ENCODE measurements at places on chromosomes 2 and 18.
A peak's percentile ranks its signal among the peaks of the same experiment; 100 is the strongest.

DNA sequence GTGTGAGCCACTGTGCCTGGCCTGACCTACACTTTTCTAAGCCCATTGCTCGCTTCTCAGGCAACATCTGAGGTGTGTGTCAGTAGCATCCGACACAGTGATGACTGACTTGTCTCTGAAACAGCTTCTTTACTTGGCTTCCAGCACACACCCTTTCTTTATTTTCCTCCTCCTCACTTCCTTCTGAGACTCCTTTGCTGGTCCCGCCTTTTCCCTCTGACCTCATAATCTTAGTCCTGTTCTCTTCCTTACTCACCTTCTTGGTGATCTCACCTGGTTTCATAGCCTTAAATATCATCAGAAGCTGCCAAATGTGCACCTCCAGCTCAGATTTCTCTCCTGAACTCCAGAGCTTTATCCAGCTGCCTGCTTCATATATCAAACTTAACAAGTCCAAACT is 66.6 kb upstream of the PELI1 start:
- DNase-seq = no peak

- DNase-seq = no peak
Observed at GRCh38 chr2:241389697-241390096, 33.6 kb downstream of the FARP2 start.

DNA sequence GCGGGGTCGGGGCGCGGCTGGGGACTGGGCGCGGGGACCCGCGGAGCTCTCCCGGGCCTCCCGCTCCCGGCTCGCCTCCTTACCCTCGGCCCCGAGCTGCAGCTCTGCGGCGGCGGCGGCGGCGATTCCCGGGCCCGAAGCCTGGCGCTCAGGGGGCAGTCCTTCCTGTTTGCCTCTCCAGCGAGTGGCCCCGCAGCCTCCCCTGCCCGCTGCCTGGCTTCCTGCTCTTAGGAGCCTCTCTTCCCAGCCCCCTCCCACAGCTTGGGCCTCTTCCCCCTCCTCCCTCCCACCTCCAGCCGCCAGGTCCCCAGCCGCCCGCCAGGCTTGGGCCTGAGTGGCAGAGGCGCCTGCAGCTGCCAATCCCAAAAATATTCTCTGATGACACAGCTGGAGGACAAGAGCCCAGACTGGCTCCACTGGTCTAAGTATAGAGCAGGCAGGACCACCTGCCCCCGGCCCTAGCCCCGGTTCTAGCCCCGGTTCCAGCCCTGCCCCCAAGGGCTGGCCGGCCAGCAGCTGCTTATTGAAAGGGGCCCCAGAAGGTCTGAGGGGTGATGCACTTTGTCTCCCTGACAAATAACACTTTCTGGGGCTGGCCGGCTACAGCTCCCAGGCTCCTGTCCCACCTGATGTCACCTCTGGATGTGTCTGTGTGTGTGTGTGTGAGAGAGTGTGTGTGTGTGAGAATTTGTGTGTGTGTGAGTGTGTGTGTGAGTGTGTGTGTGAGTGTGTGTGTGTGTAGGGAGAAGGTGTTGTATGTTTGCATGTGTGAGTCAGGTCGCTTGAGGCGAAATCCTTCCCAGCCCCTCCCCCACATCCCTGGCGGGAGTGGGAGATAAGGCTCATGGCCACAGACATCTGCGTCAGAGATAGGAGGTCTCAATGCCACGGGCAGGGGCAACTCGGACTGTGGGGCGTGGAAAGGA is at the start of gene OBSL1:
Gene OBSL1 (minus strand): TSS at position 229 of the 926 bp plus-strand sequence. CDS start 307 bp downstream, outside the sequence.
- DNase-seq = peak; percentile 90

DNA sequence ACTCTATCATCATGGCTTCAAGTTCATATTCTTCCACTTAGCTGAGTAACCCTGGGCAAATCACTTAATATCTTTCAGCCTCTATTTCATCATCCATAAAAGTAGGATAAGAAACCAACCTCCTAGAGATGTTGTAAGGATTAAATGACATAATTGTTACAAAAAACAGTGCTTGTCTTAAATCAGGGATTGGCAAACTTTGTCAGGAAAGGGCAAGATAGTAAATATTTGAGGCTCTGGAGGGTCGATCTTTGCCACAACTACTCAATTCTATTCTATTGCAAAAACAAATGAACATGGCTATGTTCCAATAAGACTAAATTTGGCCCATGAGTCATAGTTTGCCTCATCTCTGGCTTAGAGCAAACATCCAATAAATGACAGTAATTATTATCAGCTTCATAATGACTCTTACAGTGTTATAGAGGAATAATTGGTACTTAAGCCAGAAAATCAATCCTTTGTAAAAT is 184.7 kb downstream of the SATB2 start:
- no peak for DNase-seq

DNA sequence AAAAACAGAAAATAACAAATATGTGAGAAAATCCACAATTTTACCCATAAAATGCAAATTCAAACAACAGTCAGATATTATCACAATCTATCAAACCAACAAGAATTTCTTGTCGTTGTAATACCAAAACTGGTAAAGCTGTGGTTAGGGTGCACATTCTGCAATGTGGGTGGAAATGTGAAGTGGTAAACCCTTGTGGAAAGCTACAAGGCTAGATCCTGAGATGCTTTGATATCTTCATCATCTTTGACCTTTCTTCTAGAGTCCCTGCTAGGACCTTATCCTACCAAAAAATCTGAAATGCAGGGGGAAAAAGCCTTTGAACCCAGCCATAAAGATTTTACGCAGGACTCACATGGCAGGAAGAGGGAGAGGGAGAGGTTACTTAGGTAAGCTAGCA is 17.2 kb upstream of the ATG16L1 start:
- DNase-seq = no peak

DNA sequence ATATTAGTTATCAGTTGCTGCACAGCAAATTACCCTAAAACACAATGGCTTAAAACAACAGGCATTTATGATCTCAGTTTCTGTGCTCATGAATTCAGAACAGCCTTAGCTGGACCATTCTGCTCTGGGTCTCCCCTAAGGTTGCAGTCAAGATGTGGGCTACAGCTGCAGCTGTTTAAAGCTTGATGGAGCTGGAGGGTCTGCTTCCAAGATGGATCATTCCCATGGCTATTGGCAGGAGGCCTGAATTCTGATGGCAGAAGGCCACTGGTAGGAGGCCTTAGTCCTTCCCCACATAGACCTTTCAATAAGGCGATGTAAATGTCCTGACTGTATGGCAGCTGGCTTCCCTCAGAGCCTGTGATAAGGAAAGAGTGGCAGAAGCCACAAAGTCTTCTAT is 118.6 kb upstream of the SERPINE2 start:
- DNase-seq = no peak

DNA sequence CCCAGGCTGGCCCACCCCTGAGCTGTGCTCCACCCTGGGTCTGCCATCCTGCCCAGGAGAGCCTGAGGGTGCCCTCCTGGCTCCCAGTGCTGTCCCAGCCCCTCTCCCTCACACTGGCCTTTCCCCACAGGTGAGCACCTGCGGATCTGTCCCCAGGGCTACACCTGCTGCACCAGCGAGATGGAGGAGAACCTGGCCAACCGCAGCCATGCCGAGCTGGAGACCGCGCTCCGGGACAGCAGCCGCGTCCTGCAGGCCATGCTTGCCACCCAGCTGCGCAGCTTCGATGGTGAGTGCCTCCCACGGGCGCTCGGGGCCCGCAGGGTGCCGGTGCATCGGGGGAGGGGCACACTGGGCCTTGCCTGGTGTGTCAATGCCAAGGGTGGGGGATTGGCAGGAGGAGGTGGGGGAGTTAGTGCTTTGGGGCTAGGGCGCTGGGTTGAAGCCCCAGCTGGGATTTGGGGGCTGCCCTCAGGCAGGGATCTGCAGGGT is 23.5 kb downstream of the GPC1 start:
- DNase-seq = no peak

DNA sequence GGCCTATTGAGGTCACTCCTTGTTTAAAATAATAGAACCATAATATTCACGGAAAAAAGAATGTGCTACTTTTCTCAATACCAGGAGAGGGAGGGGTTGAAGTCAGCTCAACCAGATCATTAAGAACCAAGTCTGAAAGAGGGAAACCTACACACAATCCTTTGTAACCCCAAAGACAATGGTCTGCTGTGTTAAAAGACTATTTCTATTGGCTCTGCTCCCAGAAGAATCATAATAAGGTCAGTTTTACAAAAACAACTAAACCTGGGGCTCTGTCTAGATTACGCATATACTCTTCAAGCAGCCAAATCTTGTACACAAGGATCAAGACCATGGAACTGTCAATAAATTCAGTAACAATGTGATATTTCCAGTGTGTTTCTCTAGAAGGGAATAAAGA is 177.2 kb upstream of the CRIM1 start:
- DNase-seq = no peak

- DNase-seq = no peak
Observed at GRCh38 chr2:158659483-158659882, 135.6 kb upstream of the DAPL1 start.

DNA sequence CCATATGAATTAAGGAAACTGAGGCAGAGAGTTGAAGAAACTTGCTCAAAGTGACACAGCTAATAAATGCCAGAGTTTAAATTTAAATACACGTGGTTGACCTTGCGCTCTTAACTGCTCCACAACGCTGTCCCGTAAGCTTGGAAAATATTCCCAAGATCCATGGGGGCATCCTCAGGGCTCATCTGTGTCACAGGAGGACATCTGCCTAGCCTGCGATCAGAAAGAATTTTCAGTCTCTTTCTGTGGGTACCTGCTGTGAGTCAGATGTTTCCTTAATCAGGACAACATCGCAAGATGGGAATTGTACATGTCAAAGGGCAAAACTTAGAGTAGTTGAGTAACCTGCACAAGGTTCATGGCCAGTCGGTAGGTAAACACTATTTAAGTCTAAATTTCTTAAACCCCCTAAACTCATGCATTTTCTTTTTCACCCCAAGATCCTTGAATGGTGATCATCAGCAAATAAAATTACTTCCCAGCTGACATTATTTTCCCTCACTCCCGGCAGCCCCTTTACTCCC is 1.4 kb downstream of the CMPK2 start:
- no peak for DNase-seq

DNA sequence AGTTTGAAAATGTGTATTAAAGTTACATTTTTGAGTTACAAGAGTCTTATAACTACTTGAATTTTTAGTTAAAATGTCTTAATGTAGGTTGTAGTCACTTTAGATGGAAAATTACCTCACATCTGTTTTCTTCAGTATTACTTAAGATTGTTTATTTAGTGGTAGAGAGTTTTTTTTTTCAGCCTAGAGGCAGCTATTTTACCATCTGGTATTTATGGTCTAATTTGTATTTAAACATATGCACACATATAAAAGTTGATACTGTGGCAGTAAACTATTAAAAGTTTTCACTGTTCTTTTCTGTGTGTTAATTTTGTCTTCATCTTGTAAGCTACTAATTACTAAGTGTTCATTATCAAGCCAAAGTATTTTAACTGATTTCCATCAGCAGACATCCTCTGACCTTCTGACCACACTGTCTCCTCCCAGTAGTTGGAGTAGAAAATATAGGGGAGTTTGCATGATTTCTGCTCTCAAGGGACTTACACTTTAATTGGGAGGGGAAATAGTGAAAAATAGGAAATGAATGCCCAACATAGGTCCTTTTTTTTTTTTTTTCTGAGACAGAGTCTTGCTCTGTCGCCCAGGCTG is 4.3 kb downstream of the PMAIP1 start:
- DNase-seq = no peak

GRCh38 chr18:50287441-50288347 is at the start of gene CXXC1:
TSS of gene CXXC1 (minus strand) at chr18:50287692. CDS start at chr18:50287589, 103 bp downstream.
- DNase-seq = peak; percentile 98

DNA sequence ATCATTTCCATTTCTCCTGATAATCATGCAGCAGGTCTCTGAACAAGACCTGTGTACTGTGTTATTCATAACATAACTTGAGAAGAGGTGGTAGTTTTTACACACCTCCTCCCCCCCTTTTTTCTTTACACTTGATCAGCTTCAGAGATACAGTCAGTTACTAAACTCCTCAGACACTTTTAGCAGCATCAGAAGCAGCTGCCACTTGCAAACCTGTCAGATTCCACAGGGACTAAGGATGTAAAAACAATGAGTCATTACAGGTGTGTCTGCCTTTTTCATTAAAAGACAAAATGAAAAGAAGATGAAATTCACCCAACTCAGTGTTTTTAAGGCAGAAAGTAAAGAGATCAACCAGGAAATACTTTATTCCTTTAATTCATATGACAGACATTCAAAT is 254.0 kb downstream of the NRXN1 start:
- DNase-seq = no peak

DNA sequence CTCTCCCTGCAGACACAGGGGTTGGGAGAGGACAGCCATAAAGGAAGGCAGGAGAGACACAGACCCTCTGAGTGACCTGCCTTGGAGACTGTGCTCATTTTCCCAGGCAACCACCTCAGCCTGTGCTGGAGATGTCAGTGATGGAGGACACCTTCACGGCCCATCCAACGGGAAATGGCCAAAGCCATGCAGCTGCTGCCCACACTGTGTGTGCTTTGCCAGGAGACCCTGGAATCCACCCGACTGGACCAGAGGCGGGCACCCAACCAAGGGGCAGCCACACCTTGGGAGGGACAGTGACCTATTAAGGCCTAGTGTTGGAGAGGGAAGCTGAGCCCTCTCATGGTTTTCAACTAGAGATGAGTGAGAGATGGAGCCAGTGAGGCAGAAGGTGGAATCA is 192.5 kb downstream of the SMAD2 start:
- no peak for DNase-seq

- DNase-seq = no peak
Observed at GRCh38 chr18:3692691-3693090, 242.7 kb downstream of the TGIF1 start.

DNA sequence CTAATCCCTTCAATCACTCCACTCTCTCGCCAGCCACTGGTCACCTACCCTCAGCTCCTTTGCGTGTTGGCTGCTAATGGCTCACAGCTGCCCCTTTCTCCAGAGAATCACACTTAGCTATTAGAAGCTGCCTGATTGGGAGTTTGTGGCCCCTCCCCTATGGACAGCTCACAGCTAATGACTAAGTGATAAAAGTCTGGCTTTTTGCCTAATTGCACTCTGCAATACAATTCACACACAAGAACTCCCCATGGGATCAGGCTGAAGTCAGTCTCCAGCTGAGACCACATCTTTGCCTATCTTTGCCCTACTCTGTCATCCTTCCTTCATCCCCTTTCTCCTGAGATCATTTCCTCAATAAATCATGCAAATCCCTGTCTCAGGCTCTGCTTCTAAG is 701.9 kb upstream of the RAB6C start:
- no peak for DNase-seq

- DNase-seq = no peak
Observed at GRCh38 chr18:78724214-78724914, 255.3 kb upstream of the SALL3 start.

- DNase-seq = no peak
Observed at GRCh38 chr2:174495365-174496012, 8.7 kb upstream of the GPR155 start.

DNA sequence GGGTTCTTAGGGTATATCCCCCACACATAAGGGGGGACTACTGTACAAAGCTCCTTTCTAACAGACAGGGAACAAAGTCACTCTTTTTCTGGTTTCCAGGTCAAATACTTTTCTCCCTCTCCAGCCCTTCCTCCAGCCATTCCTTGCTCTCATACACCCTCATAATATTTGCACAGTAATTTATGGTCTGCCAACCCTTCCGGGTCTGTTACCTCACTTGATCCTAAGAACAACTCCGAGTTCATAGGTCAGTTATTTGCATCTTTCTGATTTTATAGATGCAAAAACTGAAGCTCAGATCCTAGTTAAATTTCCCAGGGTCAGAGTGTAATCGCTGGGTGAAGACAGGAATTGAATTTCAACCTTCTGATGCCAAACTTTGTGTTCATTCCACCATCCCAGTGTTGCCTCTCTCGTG is 14.8 kb upstream of the MATN3 start:
- peak; percentile 90 for DNase-seq

Measured in HepG2 (cell line).